D341Med (cell line): ENCODE measurements at places on chromosomes 4 and X.
A peak's percentile ranks its signal among the peaks of the same experiment; 100 is the strongest.

- DNase-seq = peak; percentile 87
These were observed 85.4 kb upstream of the GBA3 start for GRCh38 chr4:22607382-22607781.

DNA sequence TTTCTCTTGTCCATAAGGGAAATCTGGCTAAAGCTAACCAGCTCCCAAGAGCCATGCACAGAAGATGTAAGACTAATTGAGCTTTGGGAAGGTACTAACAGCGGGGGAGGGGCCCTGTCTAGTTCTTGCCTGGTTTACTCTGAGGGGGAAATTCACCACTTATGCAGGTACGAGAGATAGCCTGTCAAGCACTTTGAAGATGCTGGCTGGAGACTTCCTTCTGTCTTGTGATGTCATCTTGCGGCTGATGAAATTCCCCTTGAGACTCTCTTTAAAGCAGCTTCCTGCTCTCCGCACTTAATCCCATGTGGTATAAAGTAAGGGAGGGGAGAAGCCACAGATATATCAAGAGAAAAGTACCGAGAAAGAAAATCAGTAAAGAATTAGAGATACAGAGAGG lies 345.3 kb downstream of the MAPK10 start:
- DNase-seq = no peak

- DNase-seq = no peak
These were observed 3.9 kb upstream of the SULT1B1 start for GRCh38 chr4:69764311-69764710.

DNA sequence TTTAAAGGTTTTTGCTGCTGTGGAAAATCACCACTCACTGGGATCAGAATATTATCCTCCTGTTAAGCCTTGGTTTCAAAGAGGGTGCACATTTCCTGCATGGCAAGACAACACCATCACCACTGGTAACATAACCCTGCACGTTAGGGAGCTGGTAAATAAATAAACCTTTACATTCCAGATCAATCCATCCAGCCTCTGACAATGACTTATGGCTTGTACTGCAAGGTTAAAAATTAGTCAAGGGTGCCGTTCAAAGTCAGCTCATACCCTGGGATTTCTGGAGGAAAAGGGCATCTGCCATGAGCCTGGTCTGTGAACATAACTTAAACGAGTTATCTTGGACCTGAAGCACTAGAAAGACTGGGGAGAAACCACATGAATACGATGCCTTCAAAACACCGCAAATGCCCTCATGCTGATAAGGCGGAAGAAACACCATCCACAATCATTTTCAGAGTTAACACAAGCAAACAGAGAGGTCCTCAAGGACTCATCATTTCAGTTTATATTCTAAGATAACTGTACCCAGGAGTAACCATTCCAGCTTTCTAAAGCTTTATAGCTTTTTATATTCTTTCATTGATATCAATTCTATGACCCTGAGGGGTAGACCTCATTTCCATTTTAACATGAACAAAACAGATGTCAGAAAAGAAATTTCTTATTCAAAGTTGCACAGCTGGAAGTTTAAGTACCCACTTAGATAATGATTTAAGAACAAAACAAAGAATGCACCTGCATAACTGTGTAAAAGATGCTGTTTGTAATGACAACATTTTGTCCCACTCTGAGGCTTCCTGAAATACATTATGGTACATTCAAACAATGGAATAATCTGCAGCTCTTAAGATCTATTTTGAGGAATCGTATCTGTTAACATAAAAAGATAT lies 103.1 kb downstream of the NPNT start:
- DNase-seq = no peak

DNA sequence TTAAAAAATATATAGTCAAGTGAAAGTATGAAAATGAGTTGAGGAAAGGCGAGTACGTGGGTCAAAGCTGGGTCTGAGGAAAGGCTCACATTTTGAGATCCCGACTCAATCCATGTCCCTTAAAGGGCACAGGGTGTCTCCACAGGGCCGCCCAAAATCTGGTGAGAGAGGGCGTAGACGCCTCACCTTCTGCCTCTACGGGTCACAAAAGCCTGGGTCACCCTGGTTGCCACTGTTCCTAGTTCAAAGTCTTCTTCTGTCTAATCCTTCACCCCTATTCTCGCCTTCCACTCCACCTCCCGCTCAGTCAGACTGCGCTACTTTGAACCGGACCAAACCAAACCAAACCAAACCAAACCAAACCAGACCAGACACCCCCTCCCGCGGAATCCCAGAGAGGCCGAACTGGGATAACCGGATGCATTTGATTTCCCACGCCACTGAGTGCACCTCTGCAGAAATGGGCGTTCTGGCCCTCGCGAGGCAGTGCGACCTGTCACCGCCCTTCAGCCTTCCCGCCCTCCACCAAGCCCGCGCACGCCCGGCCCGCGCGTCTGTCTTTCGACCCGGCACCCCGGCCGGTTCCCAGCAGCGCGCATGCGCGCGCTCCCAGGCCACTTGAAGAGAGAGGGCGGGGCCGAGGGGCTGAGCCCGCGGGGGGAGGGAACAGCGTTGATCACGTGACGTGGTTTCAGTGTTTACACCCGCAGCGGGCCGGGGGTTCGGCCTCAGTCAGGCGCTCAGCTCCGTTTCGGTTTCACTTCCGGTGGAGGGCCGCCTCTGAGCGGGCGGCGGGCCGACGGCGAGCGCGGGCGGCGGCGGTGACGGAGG lies at the start of gene FMR1:
FMR1 (plus strand) TSS at position 728 of the 831 bp plus-strand sequence. CDS start 261 bp downstream, outside the sequence.
- DNase-seq = peak; percentile 96

DNA sequence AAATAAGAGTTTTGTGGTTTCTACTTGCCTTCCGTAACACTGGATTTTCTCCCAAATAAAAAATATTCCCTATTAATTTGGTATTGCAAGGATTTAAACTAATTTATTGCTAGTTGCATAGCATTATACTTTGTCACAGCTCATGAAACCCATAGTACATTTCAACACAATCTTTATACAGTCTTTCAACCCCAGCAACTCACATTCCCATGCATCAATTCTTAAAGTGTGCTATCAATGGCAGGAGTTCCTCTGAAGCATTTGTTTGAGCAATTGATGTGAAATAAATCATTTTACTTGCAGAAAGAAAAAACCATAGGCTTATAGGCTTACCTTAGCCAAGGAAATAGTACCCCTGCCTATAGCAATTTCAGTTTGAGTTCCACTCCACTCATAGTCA lies 251.9 kb downstream of the PAPSS1 start:
- no peak for DNase-seq

GRCh38 chr4:145882604-145883003 lies 56.0 kb downstream of the ZNF827 start:
- DNase-seq = no peak

GRCh38 chrX:54397113-54397512 lies 39.3 kb upstream of the WNK3 start:
- DNase-seq = no peak

DNA sequence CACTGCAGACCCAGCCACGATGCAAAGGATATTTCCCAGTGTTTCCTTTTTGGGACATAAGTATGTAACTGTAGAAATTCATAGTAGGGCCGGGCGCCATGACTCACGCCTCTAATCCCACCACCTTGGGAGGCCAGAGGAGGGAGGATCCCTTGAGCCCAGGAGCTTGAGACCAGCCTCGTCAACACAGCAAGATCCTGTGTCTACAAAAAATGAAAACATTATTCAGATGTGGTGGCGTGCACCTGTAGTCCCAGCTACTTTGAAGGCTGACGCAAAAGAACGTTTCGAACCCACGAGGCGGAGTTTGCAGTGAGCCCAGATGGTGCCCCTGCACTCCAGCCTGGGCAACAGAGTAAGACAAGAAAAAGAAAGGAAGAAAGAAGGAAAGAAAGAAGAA lies 49.2 kb downstream of the CRLF2 start:
- DNase-seq = no peak

GRCh38 chrX:107025545-107025944 lies 25.5 kb upstream of the MORC4 start:
- peak; percentile 29 for DNase-seq

DNA sequence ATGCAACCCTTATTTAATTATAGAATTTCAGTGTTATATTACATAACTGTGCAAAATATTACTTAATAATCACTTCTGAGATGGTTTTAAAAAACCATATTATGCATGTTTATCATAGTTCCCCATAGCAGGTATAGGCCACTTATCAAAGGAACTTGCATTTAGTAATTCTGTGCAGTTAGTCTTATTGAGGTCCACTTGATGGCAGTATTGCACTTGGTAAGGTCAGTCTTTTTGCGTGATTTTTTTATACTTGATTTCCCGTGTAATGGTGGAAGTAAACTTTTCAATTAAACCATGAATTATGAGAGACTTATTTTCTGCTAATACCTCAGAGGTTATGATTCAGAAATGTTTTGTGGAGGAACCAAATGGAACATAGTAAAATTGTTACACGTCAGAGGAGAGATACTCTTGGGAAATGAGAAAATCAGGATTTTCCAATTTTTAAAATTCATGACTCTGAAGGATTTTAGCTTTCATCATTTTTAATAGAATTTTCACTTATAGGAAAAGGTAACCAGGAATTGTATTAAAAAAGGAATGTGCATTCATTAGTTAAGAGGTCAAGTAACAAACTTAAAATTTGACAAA lies 230.0 kb downstream of the CCSER1 start:
- peak; percentile 40 for DNase-seq

GRCh38 chrX:74493806-74494205 lies 72.5 kb downstream of the SLC16A2 start:
- no peak for DNase-seq

GRCh38 chr4:85051526-85051925 lies 85.0 kb upstream of the WDFY3 start:
- no peak for DNase-seq

DNA sequence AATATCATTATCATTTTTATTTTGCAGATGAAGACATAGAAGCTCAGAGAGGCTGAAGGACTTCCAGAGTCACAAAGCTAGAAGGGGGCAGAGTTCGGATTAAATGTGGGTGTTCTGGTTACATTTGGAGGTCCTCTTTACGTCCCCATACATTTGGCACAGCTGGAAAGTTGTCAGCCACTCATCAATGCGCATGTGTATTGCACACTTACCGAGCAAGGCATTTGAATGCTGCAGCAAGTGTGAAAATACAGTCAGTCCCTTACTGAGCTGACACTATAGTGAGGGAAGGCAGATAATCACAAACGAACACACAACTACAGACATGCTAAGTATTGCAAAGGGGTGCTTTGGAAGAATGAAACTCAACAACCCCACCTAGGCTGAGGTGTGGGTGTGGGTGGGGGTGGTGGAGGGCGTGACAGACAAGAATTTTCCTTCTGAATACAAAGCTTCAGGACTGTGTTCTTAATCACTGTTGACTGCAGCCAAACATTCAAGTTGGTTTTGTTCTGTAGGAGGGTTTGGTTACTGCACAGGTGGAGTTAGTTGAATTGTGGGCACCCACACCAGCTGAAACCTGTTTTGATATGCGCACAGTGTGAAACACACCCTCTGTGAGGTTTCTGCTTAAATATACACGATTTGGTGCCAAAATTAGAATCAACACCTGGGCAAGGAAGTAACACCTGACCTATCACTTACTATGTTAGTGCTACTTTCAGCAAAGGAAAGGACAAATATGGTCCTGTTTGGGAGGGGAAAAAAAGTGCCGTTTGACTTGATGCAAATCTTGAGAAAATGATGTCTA lies 72.4 kb downstream of the COQ2 start:
- DNase-seq = no peak
